ENCODE measurements at places on chromosomes 1 and 21.

GRCh38 chr1:87204441-87204840, 124.2 kb upstream of the LMO4 start:
- no peak for DNase-seq

DNA sequence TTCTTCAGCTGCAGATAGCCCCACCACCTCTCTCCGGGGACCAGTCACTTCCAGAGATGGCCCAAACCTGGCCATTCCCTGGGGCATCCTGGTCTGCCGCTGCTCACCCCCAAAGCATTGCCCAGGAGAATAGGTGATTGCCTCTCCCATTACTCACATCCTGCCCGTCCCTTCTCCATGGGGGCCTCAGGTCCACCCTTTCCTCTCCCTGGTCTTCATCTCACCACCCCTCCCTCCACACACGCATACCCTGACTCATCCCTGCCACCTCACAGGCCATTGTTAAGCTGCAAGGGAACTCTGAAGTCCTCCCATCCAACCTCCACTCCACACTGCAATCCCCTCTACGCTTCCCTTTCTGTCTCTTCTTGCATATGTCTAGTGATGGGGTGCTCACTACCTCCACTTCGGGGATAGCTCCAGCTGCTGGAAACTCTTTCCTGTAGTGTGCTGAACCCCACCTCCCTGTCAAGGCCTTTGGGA, at the start of gene PLEKHG5:
PLEKHG5 (minus strand) TSS at position 188 of the 483 bp plus-strand sequence. CDS start 14,096 bp downstream, outside the sequence.
- DNase-seq = no peak

- no peak for DNase-seq
Observed at GRCh38 chr1:14362331-14362730, 236.2 kb upstream of the KAZN start.

- DNase-seq = no peak
Observed at GRCh38 chr1:6724517-6725141, 23.0 kb upstream of the DNAJC11 start.

DNA sequence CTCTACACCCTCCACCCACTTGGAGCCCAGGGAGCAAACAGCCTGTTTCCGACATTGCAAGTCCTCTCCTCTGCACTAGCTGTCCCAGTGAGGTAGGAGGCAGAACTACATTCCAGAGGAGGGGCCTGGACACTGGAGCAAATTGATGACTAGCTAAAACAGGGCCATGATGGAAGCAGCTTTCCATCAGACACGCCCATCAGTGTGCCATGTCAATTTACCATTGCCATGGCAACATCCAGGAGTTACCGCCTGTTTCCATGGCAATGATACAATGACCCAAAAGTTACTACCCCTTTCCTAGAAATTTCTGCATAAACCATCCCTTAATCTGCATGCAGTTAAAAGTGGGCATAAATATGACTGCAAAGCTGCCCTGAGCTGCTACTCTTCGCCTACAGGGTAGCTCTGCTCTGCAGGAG, 647.1 kb downstream of the PTPRU start:
- DNase-seq = no peak

DNA sequence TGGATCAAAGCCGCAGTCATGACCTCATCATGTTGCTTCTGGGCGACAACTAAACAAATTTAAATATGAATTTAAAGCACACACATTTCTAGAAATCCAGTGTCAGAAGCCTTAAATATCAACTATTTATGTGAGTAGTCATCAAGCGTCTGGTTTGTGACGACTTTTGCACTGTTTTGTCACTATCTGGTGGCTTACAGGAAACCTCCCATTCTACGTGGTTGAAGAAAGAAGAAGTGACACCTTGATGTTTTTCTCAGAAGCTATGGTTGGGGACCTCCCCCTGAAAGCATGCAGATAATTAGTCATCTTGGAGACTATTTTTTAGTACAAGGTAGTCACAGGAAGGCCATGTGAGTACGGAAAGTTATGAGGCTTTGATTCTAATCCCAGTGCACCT, 58.5 kb downstream of the TENT5C start:
- DNase-seq = no peak

DNA sequence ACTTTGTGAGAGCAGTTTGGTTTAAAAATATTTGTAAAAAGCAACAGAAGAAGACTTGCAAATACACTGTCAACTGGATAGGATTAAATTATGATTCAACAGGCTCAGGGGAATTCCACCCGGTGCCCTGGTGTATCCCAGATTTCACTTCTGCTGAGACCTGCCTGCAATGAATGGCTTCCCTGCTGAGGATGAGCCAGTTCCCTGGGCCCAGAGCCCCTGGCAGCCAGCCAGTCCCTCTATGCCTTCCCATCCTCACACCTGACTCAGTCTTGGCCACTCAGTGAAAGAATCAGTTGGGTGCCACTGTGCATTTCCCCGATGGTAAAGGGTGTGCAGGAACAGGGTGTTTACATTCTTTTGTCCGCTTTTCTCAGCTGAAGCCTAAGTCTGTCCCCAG, 64.4 kb downstream of the KCTD3 start:
- no peak for DNase-seq

GRCh38 chr1:12346483-12347151, 116.8 kb downstream of the VPS13D start:
- DNase-seq = no peak

GRCh38 chr21:43819511-43820405, 30.4 kb downstream of the RRP1 start:
- DNase-seq = no peak

DNA sequence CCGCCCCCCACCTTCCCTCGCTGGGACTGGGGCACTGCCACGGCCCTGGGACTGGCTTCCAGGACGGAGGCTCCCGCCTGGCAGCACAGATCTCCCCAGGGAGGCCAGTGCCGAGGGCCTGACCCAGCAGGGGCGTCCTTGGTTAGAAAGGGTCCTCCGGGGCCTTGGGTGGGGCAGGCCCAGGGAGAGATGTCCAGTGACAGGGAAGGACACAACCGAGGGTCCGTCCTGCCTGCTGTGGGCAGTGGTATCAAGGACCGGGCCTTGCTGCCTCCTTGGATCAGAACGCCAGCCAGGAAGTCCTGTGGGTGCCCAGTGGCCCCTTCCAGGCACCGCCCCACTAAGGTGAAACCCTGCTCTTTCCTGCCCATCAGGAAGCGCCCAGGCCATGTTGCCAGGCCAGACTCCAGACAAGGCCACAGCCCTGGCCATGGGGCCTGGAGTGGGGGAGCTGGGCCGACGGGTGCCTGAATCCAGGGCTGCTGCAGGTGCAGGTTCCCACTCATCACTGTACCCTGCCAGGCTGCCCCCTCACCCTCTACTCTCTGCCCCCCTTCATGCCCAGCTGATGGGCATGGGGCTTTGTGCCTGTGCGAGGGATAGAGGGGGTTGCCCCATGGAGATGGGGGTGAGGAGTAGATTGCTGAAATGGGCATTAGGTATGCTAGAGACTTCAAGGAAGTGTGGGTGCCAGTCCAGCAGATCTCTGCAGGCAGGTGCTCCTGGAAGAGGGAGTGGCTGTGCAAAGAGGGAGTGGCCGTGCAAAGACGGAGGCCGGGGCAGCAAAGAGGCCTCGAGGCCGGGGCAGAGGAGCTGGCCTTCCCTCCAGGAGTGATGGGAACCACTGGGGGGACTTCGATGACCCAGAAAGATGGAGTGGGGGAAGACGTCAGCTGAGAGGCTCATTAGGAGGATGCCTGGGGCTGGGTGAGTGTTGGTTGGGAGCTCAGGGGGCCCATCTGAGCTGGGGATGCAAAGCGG, 2.2 kb upstream of the PRKCZ start:
- DNase-seq = no peak

DNA sequence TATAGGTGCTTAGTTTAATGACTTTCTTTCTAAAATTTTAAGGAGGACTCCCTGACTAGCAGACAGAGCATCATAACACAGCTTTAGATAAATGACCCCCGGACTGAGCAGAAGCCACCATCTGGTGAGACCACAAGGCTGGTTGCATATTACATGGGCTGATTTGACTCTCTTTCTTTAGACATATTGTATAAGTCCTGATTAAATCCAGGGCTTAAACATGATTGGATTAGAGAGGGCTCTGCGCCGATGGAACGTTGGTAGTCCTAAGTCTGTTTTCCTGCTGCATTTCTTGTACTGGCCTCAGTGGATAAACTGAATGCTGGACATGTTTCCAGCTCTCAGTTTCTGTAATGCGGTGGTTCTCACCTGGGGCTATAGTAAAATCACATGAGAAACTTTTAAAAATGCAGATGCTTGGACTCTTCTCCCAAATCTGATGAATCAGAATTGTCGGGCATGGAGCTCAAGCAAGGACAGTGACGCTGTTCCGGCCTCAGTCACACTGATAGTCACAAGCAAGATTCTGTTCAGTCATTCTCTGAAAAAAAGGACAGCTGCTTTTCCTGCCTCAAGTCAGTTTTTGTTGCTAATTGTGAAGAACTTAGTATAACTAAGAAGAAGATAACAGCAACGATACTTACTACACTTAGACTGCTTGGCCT, 16.6 kb downstream of the DDI2 start:
- DNase-seq = no peak

- DNase-seq = no peak
Observed at GRCh38 chr1:112386024-112386723, 9.8 kb upstream of the CTTNBP2NL start.

DNA sequence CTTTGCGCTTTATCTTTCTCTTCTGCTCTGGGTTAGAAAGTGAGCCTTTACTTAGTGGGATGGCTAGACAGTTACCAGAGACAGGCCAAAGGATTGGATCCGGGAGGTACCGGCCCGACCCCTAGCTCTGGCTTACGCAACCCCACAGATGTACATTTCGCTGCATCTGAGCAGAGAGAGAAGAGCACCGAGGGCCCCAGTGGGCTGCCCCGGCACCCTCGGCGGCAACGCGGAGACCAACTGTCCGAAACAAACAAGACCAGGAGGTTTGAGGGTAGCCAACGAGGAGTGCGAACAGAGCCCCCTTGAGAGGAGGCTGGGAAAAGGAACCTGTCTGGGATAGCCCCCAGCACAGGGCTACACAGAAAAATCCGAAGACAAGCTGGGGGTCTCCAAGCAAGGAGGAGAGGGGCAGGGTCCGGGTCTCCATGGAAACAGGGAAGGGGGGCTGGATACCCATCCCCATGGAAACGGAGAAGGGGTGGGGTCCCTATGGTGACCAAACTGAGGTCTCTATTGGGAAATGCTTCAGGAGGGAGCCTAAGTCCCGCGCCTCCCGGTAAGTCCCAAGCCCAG, 373 bp downstream of the MTF1 start:
- peak; percentile 62 for DNase-seq

- DNase-seq = no peak
Observed at GRCh38 chr1:179925922-179926849, 28.4 kb upstream of the CEP350 start.

DNA sequence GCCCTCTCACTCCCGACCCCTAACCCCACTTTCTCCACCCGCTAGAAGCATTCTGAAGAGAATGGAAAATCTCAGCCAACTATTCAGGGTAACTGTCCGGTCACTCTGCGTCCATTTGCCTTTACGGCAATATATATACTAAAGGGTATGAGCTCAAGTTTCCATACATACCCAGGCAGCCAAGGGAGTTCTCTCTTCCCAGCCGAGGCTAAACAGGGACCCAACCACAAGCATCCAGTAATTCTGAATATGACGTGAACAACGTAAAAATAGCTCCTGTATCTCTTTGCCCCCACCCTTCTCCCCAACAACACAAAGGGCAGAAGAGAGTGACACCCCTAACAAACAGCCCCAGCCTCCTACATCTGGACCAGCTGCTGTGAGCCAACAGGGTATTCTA, 67.7 kb downstream of the SSBP3 start:
- DNase-seq = no peak

DNA sequence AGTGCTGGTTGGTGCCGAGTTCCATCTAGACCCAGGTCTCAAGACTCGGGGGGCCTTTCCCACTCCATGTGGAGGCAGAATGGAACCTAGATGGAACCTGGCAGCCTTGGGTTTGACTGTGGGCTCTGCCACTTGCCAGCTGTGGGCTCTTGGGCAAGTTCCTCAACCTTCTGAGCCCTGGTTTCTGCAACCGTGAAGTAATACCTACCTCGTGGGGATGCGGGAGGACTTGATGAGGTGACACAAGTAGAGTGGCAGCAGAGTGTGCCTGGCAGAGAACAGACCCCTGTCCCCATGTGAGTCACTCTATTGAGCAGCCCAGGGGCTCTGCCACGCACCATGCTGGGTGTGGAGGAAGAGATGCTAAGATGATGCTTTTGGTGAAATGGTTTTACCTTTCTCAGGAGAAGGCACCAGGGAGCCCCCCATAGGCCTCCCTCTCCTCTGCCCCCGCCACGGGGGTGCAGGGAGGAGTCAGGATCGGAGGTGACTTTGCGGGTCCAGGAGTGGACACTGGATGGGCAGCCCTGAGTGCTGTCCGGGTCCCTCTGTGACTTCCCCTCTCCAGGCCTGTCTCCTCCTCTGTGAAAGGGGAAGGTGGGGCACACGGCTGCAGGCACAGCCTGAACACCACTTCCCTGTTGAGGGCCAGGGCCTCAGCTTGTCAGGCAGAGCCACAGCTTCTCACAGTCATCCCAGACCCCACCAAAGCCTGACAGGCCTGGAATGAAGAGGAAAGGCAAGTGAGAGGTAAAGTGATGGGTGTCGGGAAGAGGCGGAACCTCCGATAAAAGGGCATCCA, 36.7 kb upstream of the EDN2 start:
- no peak for DNase-seq

- DNase-seq = no peak
Observed at GRCh38 chr1:13714851-13715250, 14.9 kb downstream of the PRDM2 start.

DNA sequence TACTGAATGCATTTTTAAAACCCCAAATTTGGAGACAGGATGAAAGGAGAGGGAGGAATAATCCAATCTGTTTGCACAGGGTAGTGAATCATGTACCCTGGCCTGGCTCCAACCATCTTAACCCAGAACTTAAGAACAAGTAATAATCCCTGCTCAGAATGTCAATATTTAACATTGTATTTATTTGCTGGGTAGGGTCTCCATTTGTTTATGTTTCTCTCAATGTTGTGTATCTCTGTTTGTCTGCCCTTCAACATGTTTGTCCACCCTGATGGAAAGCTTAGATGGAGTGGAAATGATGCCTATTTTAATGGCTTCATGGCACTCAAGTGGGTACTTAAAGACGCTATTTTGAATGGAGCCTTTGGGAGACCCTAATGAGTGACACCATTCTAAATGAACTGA, 54.4 kb upstream of the CDC42BPA start:
- no peak for DNase-seq

DNA sequence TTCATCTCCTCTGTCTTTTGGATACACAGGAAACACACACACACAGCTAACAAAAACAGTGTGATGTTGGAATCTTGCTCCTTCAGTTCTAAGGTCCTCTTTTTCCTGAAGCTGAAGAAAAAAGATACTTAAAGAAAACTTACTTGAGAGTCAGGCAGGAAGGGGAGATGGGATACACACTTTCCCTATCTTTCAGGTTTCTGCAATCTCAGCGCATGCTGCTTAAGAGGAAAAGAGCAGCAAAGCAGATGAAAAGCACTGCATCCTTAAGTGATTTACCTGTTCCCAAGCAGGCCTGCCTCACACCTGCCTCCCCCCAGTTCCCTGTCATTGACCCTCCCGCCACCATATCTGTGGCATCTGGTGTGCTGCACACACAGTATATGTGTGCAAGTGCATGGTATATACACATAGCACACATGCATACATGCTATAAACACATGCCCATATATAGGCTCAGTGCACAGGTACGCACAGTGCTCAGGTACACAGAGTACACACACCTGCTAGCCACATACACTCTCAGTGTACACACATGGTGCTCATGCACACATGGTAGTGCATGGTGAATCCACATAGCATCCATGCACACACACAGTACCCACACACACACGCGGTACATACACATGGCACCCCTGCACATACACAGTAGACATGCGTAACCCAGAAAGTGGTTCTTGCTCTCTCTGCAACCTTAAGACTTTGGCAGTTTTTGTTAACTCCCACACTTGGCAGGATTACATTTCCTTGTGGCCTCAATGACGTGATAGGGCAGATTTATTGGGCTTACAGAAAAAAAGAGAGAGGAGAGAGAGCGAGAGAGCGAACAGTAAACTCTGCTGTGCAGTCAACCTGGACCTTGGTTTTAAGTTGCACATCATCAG, 166.9 kb downstream of the TOMM20 start:
- peak; percentile 57 for DNase-seq
